ENCODE measurements at places on chromosomes 6 and 20.

DNA sequence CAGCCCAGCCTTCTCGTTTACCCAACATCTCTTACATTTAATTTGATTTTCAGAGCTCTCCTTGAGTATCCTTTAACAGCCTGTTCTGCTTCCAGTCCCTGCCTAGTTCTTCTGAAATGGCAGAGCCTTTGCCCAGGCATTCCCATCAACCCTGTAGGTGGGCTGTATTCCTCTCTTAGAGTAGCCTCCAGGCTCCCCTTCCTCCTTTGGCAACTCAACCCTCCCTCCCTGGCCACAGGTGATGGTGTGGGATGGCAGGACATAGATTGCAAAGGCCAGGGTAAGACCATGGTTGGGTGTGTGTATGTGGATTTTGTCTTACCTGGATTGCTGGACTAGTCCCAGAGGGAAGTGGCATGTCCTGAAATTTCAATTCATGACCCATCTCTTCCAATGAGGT, 125.4 kb downstream of the F13A1 start:
- DNase-seq: no peak

DNA sequence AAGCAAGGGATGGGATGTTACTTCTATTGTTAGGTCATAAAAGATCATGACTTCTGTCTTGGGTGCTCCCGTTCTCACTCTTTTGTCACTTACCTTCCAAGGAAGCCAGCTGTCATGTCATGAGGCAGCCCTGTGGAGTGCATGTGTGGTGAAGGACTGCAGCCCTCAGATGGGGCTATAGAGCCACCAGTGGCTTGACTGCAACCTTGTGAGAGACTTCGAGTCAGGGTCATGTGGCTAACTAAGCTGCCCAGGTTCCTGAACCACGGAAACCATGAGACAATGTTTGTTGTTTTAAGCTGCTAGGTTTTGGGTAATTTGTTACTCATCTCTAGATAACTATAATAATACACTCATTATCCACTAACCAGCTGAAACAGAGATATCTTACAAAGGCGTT, 477.1 kb downstream of the BTBD3 start:
- no peak for DNase-seq

- no peak for DNase-seq
Measured at GRCh38 chr6:122778985-122779661, 393 bp upstream of the FABP7 start.

- no peak for DNase-seq
Measured at GRCh38 chr6:20427856-20428255, 26.2 kb downstream of the E2F3 start.
